Tibial nerve (tissue), 4 donors: ENCODE measurements at places on chromosomes 5 and 9. TPM values are rescaled to one million over a fixed set of nuclear protein-coding genes. Genes with fewer than 3 reads are reported as not detected.

Gene SHC3
- total RNA-seq, result 2.9 TPM

Gene ACOT12
- not detected for total RNA-seq

Gene DMRT2
- total RNA-seq, result 3.1 TPM

DNA sequence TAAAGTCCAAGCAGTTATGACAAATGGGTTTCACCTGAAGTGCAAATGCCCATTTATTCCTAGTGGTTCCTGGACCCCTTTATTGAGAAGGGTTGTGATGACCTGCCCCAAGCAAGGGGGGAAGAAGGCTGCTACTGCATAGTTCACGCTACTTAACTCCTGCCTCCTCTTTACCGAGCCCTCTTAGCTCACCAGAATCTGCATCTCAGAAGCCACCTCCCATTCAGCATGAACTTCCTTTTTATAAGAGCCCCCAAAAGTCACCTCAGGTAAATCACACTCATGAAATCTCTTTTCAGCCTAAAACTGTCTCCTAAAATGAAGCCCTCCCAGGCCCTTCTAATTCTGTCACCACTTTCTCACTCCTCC, 26.6 kb upstream of the C9orf72 start:
- DNase-seq, result no peak

- DNase-seq, result no peak
Measured at GRCh38 chr5:56516441-56516840, 283.3 kb upstream of the ANKRD55 start.

DNA sequence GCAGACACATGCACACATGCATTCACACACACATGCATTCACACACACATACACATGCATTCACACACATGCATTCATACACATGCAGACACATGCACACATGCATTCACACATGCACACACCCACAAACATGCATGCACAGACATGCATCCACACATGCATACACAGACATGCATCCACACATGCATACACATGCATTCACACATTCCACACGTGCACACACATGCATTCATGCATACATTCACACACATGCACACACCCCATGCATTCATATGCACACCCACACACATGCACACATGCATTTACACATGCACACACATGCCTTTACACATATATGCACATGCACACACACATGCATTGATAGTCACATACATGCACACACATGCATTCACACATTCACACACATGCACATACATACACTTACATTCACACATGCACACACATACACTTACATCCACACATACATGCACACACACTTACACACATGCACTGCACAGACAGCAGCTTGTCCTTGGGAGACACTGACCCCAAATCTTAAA, 106.4 kb downstream of the COL5A1 start:
- DNase-seq, result no peak

- DNase-seq, result no peak
Measured at GRCh38 chr9:5518937-5519319, 8.6 kb downstream of the PDCD1LG2 start.

GRCh38 chr5:71481441-71481840, 26.0 kb downstream of the BDP1 start:
- no peak for DNase-seq

GRCh38 chr5:150999704-151000442, 20.5 kb upstream of the GPX3 start:
- peak; percentile 80 for DNase-seq

GRCh38 chr5:116848954-116849581, 274.4 kb upstream of the SEMA6A start:
- DNase-seq, result no peak

- peak; percentile 34 for DNase-seq
Measured at GRCh38 chr5:38994324-38994927, 79.8 kb downstream of the RICTOR start.

DNA sequence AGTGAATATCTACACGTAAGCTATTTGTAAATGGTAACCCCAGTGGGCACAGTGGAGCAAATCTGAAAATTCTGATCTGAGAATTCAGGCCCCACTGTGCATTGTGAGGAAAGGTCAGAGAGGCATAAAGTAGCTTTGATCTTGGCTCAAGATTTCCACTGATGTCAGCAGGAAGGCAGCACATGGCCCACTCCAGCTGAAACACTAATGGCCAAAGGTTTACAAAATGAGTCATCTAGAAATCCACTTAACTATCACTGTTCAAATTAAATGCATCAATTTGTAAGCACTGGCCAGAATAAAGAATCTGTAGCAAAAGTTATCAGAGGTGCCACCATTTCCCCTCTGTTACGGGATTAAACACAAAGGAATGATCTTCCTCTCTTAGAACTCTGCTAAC, 191.6 kb downstream of the C9orf152 start:
- DNase-seq, result no peak

DNA sequence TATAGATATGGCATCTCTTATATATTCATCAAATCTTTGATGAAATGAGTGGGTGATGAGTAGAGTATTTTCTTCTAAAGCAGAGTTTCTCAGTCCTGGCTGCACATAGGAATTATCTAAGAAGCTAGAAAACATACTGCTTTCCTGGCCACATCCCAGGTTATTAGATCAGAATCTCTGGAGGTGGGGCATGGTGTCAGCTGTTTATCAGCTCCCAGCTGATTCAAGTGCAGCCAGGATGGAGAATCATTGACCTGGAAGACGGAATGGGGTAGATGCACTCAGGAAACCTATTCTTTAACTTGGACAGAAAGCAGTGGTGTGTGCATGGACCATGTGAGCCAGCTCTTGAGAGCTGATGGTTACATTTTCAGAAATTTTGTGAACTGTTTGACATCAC, 108.1 kb upstream of the IL6ST start:
- DNase-seq, result no peak

- no peak for DNase-seq
Measured at GRCh38 chr5:57436586-57436985, 46.0 kb downstream of the ACTBL2 start.

DNA sequence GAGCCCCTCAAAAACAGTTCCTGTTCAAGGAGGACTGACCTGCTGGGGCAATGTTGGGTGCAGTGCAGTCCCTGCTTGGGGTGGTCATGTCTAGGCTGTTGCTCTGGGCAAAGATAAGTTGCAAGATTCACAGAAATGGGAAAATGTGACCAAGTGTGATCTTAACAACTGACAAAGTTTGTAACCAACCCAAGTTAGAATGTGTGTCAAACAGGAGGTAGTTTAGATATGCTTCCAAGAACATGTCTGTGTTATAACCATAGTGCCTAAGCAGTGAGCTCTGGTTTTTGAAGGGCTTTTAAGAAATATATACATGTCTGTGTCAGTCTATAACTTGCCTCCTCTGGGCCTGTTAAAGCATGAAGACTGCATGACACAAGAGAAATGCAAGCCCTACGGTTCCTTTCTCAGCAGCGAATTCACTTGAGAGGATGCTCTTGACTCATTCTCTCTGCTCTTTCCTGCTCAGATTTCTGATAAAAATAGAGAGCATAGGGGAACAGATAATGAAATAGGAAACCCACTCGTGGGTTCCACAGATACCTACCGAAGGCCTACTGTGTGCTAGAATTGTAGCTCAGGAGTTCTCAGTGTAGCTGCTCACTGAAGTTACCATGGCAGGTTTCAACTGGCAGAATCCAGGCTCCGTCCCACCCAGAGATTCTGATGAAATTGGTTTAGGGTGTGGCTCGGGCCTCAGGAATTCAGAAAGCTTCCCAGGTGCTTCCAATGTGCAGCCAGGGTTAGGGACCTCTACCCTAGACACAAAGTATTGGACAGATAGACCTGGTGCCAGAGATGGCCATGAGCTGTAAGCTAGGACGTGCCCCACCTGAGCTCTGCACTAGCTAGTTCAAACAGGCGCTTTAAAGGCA, 52.4 kb downstream of the ARHGEF37 start:
- no peak for DNase-seq
